ENCODE measurements at places on chromosomes 5 and 9.

DNA sequence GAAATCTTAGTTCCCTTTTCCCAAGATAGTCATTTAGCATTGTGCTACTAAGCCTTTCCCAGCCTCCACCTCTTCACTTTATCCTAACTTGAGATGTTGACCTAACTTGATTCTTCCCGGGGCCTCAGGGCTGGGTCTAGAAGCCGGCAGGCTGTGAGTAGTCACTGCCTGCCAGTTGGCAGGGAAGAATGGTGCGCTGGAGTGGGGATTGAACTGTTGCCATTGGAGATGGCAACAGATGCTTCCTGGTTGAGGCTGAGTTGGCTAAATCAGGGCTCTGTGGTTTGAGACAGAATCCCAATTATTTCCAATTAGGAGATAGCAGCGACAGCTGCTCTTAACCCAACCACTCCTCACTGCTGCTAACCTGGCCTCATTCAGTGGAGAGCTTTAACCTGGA lies 343.1 kb downstream of the BRINP1 start:
- DNase-seq, result no peak

- no peak for DNase-seq
Measured at GRCh38 chr5:161676103-161676502, 9.4 kb upstream of the GABRA6 start.

DNA sequence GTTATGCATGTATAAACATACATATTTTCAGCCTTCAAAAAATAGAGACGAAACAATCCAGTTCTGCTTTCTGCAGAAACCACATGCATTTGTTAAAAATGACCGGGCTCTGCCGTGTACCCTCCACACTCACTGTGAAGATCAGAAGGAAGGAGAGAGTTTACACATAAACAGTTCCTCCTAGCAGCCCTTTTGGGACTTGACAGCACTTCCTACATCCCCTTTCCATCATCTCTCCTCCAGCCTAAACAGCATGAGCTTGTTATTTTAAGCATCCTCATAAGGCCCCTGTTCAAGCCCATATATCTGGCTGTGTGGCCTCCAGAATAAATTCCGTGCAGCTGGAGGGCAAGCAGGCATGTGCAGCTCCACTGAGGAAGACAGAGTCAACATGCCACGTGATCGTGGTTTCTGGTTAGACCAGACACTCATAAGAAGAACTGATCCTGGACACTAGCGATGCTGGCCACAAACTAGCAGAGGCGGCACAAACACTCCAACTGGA lies 42.2 kb downstream of the NIPAL4 start:
- DNase-seq, result no peak

DNA sequence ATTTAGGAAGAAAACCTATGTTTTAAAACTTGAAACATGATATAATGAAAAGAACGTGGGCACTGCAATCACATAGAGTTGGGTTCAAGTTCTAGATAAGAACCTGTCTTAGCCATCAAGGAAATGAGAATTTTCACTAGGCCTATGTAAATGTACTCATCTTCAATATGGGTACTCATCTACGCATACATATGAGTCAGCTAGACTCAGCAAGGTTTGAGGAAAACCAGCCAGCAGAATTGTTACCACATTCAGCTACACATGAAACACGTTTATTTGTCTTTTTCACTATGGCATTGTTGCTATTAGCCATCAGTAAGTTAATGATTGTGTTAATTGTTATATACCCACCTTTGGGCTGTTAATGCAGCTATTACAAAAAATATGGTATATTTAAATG lies 146.3 kb downstream of the CHSY3 start:
- no peak for DNase-seq

GRCh38 chr5:104267320-104268015 lies 704.9 kb upstream of the NUDT12 start:
- DNase-seq, result no peak

- DNase-seq, result no peak
Measured at GRCh38 chr5:93990504-93991070, 249.2 kb upstream of the POU5F2 start.

GRCh38 chr9:32161209-32161608 lies 223.2 kb upstream of the ACO1 start:
- DNase-seq, result no peak

DNA sequence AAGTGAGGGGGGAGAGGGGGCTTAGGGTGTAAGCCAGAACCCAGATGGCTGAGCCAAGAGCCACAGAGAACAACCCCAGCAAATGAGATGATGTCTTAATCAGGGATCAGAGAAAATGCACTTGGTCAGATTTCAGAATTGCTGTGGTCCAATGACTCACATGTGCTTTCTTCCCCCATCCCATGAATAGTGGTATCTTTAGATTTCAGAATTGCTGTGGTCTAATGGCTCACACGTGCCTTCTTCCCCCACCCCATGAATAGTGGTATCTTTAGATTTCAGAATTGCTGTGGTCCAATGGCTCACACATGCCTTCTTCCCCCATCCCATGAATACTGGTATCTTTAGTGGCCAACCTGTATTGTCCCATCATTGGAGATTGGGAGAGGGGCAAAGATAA lies 59.9 kb downstream of the IRX2 start:
- DNase-seq, result no peak

DNA sequence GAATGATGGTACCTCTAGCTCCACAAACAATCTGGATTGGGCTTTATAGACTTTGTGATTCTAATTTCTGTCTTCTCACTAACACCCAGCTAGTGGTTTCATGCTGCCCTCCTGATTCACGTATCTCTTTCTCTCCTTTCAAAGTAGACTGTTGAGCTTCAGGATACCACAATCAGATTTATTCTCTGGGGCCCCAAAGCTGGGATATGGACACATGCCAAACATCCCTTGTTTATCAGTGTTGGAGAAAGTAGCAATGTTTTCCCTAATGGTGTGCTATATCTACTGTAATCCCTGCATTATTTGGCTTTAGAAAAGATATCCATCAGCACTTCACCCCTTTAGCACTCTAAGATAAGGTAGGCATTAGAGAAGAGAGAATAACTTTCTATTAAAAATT lies 361.0 kb downstream of the FGF10 start:
- DNase-seq, result no peak

- no peak for DNase-seq
Measured at GRCh38 chr9:16052146-16052545, 499.3 kb downstream of the CCDC171 start.

GRCh38 chr5:68367287-68367686 lies 151.7 kb downstream of the PIK3R1 start:
- DNase-seq, result no peak

- no peak for DNase-seq
Measured at GRCh38 chr5:103255691-103256090, 2.9 kb upstream of the MACIR start.

DNA sequence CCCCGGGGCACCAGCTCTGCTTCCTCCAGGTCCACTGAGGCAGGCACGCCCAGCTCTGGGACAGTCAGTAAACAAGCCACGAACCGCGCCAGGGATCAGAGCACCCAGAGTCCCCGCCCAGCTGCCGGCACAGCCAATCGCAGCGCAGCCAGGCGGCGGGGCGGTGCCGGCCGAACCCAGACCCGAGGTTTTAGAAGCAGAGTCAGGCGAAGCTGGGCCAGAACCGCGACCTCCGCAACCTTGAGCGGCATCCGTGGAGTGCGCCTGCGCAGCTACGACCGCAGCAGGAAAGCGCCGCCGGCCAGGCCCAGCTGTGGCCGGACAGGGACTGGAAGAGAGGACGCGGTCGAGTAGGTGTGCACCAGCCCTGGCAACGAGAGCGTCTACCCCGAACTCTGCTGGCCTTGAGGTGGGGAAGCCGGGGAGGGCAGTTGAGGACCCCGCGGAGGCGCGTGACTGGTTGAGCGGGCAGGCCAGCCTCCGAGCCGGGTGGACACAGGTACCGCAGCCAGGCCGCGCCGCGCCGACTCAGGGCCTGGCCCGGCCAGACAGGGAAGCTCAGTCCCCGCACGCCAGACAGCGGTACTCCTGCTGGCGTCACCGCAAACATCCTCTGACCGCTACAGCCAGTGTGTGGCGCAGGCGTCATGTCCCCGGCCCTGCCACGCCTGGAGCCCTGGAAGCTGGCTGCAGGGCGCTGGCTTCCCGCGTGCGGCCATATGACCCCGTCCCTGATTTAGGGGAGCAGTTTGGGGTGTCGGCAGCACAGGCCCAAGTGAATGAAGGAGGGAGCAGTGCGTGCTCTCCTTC lies at the start of gene CTSL:
Gene CTSL, plus strand, starts transcription at position 220 of the 810 bp plus-strand sequence. CDS start 1,485 bp downstream, outside the sequence.
- DNase-seq, result no peak

DNA sequence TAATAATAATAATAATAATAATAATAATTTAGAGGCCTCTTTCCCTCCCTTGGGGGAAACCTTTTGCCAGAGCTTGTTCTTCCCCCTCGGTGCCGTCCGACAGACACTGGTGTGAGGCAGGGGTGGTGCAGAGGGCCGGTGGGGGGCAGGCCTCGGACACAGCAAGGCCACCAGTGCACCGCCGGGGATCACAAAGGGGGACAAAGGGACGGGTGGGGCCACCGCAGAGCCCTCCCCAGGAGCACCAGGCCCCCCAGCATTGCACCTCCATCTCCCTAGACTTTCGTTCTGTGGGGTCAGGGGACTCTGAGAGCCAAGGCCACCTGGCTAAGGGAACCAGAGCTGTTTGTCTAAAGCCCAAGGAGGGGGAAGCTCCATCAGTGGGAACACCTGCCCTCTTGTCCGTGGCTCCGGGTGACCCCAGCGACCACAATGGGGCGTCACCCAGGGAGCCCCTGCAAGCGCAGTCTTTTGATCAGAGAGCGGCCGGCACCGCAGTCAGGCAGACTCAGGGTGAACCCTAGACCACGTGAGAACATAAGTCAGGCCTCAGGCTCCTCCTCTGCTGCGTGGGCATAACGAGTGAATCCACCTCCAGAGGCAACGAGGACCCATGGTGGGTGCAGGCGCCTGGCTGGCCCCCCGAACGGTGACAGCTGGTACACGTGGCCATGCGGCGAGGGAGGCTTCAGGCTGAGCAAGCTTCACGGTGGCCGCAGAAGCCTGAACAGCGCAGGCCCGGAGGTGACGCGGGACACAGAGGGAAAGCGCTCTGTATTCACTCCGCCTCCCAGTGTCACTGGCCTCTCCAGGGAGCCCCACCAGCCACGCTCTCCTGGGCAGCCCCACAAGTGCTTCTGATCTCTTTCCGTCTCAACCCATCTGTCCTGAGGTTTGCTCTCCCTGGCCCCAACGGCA lies 12.0 kb upstream of the QSOX2 start:
- no peak for DNase-seq

DNA sequence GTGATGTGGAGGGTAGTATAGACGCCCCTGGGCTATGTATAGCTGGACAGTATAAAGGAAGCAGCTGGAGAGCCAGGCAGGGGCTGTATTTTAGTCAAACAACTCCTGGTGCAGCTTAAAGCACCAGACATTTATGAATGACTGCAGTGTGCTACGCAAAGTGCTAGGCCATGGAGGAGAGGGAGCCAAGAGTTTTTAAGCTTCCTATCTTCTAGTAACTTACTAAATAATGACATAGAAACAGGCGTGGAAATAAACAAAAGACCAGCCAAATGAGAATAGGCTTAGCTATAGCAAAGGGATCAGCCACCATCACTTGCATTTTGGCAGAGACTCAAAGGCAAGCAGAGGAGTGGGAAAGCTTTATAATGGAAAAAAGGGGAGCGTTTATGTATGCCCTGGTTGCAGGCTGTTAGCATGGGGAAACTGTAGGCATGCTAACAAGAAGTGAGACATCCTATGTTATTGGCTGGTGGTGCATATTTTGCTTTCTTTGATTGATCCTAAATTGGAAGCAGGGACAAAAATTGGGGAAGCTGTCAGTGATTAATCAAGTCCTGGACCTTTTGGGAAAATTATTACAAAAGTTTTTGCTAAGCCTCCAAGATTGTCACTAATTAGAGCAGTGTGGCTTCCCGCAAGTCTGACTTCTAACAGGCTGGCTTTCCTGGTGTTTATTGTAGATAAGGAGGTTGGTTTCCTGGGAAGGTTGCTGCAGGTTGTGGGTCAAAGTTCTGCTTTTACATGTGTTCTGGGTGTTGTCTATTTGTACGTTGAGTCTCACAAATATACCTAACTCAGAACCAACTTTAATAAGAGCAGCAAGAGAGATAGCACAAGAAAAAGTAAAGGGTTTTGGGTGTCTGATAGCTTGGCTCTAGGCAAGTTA lies 46.6 kb downstream of the RAB3C start:
- DNase-seq, result no peak

DNA sequence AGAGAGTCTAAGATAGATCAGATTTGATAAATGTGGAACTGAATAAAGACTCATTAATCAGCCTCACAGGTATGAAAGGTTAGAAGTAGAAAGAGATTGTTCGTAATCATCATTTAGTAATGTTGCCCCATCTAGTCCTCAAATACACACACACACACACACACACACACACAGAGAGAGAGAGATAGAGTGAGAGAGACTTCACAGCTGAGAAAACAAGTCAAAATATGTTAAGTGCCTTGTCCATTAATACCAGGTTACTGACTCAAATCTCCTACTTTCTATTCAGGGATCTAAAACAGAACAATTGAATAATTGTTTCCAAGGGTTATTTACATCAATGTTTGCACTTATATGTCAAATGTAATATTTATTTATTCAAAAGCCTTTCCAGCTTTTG lies 284.6 kb downstream of the MRPS30 start:
- DNase-seq, result no peak

GRCh38 chr9:34990908-34991606 lies 1.5 kb downstream of the DNAJB5 start:
- DNase-seq, result no peak

DNA sequence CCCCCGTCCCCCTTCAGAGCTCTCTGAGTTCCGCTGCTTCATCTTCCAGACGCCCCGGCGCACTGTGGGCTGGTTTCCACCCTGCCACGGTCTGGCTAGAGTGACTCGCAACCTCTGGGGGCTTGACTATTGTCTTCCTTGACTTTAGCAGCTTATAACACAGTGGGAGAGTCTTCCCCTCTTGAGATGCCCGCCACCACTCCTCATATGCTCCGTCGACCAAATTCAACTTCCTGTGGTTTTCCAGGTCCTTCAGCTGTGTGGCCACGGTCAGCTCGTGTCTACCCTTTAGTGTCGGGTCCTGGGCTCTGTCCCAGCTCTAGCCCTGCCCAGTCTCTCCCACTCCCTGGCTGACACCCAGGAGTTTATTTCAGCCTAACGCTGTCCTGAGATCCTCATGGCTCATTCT lies 28.2 kb upstream of the NCS1 start:
- no peak for DNase-seq

DNA sequence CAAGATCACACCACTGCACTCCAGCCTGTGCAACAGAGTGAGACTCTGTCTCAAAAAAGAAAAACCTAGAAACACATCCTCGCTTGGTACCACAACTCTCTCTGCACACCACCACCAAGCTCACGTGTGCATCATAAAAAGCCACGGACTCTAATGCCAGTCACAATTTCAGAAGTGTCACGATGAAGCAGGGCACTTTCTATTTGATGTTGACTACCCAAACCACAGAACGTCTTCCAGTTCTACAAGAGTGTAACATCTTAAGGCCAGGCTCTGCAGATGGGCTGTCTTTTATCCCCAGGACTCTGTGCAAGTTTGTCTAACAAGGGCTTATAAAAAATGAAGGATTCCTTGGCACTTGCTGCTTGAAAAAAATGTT lies 22.9 kb downstream of the GFPT2 start:
- DNase-seq, result no peak

DNA sequence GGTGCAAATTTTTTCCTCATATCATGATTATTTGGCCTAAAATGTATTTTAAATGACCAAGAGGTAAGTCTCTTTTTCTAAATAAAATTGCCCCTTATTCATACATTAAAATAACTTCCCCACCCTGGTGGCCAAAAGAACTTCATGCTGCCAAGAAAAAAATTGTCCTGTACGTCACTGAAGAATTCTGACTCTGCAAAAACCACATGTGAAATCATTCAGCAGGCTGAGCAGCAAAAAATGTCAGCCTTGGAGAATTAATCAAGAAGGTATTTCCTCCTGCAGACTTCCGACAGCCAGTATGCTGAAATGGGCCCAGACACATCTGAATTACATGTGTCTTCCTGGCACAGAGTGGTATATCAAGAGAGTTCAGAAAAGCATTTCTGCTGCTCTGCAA lies 94.6 kb upstream of the HMHB1 start:
- no peak for DNase-seq

Data from stimulated activated CD8-positive, alpha-beta memory T cell treated with anti-CD3 and anti-CD28 coated beads, Interleukin-2, amount 100 ng/mL, for 1 hour (primary cell).